Inflammatory macrophage (primary cell): ENCODE measurements at places on chromosomes 12 and 14.
A peak's percentile ranks its signal among the peaks of the same experiment; 100 is the strongest.

DNA sequence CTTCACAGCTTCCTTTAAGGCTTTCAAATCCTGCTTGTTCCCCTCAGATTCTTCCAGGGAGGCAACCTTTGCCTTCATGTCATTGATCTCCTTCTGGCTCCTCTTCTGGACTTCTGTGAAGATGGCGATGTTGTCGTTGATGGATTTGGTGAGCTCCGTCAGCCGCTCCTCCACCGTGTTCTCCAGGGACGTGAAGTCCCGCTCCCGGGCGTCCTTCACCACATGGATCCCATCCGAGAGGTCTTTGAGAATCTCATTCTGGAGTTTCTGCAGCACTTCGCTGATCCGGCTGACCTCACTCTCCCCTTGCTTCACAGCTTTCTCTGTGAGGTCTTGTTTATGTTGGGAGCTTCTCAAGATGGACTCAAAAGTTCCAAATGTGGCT is 7.9 kb downstream of the CKAP4 start:
- DNase-seq = no peak

- no peak for DNase-seq
Measured at GRCh38 chr12:48651681-48652080, 30.4 kb downstream of the KANSL2 start.

GRCh38 chr12:48947727-48948126 is 9.6 kb downstream of the ARF3 start:
- DNase-seq = no peak

GRCh38 chr14:77544571-77544970 is 46.0 kb upstream of the ISM2 start:
- DNase-seq = no peak

GRCh38 chr12:45343269-45344051 is 127.6 kb downstream of the ANO6 start:
- DNase-seq = no peak

DNA sequence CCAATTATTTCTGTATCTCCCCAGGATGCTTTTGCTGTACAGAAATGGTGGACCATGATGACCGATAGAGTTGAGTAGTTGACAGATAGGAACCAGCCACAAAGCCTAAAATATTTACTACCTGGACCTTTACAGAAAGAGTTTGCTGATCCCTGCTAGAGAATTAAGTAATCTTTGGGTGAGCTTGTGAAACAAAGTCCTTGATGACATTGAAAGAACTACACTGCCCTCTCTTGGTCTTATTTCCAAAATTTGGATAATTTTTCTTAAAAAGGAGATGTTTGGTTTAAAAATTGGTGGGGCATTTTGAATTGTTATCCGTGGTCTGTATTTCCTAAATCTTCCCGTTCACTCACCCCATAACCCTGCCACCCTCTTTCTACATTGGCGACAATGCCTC is 13.7 kb upstream of the TCTN1 start:
- DNase-seq = peak; percentile 90

- DNase-seq = no peak
Measured at GRCh38 chr12:131100031-131100674, 146.4 kb downstream of the ADGRD1 start.
